NCI-H82 (cell line): ENCODE measurements at places on chromosomes 4 and X.
A peak's percentile ranks its signal among the peaks of the same experiment; 100 is the strongest.

DNA sequence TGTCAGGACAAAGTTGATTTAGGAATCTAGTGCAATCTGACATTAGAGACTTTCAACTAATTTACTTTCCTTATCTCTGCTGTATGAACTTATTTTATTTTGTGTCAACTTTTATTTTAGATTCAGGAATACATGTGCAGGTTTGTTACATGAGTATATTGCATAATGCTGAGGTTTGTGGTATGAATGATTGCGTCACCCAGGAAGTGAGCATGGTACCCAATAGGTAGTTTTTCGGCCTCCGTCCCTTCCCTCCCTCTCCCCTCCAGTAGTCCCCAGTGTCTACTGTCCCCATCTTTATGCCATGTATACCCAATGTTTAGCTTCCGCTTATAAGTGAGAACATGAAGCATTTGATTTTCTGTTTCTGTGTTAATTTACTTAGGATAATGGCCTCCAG, 68.7 kb upstream of the TEX13D start:
- DNase-seq = no peak

GRCh38 chr4:61428950-61429349, 228.8 kb downstream of the ADGRL3 start:
- DNase-seq = no peak

GRCh38 chr4:181853881-181854511, 389.2 kb upstream of the TENM3 start:
- no peak for DNase-seq

- DNase-seq = no peak
These were observed 118.1 kb upstream of the PRR32 start for GRCh38 chrX:126701380-126701779.

- DNase-seq = no peak
These were observed 65.6 kb downstream of the RBPJ start for GRCh38 chr4:26386386-26386785.

DNA sequence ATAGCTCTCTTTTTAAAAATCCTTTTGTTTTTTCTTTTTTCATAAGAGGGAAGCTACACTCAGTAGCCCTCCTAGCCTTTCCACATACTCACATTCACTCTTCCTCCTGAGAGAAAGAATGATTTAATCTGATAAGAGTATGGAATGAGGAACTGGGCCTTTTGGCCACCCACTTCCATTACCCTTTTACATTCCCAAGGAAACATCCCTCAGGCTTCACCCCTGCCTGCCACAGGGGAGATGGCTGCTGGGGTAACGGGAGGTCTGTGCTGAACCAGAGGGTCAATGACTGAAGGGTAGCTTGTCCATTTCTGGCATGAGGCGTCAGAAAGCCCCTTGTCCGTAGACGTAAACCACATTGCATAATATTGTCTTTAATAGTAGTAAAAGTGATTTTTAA, 67.2 kb upstream of the CCSER1 start:
- DNase-seq = no peak

DNA sequence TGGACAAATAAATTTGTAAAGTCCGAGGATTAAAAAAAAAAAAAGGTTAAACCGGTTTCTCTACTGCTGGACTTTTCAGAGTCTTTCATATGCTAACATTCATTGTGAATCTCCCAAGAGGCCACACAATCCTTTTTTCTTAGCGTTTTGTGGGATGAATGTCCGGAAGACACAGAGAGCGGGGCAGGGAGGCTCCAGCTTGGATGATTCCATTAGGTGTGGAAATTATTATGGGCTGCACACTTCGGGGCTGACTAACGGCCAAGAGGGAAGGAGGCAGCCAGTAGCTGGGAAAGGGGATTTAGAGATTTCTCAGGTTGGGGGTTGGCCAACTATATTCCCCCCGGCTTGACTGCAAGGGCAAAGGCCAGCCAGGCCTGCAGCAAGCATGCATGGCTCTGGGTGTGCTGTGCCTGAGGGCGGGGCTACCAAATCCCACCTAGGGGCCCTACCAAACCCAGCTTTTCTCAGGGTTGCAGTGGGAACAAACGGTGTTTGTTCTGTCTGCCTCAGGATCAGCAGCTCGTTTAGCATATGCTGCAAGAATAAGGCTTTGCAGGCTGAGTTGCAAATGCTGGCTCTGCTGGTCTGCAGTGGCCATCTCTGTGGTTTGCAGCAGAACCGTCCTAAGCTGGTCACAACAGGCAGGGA, 28.6 kb downstream of the NYX start:
- DNase-seq = peak; percentile 27

GRCh38 chr4:74319470-74319869, 11.2 kb downstream of the EPGN start:
- no peak for DNase-seq

DNA sequence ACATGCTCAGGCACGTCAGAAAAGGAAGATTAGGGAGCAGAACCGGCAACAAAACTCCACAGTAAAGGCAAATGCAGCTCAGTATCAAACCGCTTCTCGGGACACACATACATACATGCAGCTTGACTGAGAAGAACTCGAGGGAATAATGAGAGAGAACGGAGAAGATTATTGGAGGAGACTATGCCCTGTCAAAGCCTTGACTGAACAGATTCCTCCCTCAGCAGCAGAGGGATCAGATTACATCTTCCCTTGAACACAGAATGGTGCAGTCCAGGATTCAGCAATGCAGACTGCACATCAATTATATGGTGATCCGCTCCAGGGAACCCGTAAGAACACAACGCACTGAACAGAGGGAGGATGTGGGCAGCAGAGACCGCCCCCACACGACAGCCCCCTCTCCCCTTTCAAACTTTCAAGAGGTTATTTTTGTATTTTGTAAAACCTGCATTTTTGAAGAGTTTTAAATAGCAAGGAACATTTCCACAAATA, 183.2 kb downstream of the FBXW7 start:
- peak; percentile 93 for DNase-seq

GRCh38 chr4:48668254-48669017, 111.6 kb downstream of the FRYL start:
- DNase-seq = no peak

GRCh38 chr4:147923854-147924253, 192.0 kb downstream of the ARHGAP10 start:
- no peak for DNase-seq

DNA sequence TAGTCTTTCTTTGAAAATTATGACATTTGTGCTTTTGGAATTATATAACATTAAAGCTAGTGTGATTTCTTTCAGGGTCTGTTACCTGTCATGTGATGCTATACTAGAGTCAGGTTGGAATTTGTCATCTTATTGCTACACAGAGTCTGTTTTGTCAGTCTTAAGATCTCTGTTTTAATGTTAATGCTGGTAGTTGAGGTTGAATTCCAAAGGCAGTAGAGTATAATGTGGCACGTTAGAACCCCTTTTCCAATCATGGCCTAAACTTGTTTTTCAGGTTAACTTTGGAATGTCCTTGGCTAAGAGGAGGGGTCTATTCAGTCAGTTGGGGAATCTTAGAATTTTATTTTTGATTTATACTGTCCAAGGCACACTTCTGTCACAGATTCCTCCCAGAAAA, 258.5 kb downstream of the PABPC4L start:
- DNase-seq = no peak

GRCh38 chrX:132821974-132822633, 136.3 kb downstream of the HS6ST2 start:
- DNase-seq = no peak

- DNase-seq = peak; percentile 1
These were observed 231.9 kb downstream of the STPG2 start for GRCh38 chr4:97911236-97911906.

- no peak for DNase-seq
These were observed 19.2 kb downstream of the NALF2 start for GRCh38 chrX:69523314-69523713.

DNA sequence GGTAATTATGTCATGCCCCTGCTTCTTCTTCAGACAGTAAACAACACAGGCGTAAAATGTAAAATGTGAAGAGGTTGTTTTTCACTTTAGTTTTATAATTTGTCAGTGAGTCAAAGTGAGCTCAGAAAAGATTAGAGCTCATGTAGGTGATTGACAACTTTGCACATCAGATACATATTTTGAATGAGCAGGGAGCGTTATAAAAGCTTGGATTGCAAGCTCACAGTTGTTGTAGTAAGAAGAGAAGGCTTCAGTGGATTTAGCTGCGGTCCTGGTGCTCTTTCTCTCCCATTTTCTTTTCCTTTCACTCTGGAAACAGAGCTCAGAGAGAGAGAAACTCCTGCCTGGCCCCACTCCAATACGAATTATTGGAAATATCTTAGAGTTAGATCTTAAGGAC, 26.4 kb downstream of the MTMR1 start:
- DNase-seq = no peak

DNA sequence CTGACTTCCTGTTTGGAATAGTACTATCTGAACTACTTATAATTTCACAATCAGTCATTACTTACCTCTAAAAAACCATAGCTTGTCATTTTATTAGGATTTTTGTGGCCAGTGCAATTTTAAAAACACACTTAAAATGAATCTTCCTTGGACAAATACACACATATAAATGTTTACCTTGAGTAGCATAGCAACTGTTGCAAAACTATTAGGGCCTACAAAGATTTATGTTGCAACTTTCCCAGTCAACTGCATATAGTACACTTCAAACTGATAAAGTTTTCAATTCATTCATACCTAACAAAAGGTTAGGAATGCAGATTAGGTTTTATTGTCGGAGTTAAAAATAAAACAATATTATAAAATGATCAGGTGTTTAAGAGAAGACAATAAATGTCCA, 193.0 kb downstream of the PDGFC start:
- DNase-seq = no peak

GRCh38 chr4:85805891-85806290, 330.9 kb downstream of the ARHGAP24 start:
- no peak for DNase-seq

GRCh38 chrX:86504297-86504696, 356.0 kb downstream of the DACH2 start:
- DNase-seq = no peak

DNA sequence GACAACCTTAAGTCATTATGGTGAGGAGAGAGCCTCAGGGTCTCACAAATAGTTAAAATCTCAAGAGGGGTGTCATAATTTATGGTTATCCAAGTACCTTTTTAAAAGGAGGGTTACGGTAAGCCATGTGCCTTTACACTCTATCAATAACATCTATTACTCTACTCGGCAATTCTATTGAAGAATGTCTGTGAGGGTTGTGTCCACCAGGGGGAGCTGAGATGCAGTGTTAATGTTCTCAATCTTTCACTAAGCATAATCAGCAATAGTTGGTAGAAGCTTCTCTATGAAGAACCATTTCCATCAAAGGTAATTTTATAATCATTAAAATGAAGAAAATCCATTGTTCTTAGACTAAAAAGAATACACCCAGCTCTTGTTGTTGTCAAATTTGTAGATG, 457.4 kb downstream of the CENPC start:
- peak; percentile 76 for DNase-seq

GRCh38 chr4:1554876-1555265, 129.2 kb downstream of the FAM53A start:
- no peak for DNase-seq

GRCh38 chr4:54173281-54173912, 55.7 kb upstream of the PDGFRA start:
- DNase-seq = no peak

DNA sequence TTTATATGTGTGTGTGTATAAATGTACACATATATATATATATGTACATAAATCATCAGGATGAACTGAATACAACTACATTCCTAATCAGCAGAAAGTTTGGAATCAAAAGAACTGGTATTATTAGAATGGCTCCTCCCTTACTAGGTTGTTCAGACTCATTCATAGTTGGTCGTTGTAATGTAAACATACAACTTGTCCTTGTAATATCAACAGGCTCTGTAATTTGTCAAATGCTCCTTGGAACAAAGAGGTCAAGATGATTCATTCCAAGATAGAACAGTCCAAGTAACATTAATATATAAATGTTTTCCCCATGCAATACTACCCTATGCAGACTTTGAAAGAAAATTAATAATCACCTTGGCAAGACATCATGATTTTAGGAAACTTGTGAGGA, 351.4 kb upstream of the SMIM31 start:
- no peak for DNase-seq

DNA sequence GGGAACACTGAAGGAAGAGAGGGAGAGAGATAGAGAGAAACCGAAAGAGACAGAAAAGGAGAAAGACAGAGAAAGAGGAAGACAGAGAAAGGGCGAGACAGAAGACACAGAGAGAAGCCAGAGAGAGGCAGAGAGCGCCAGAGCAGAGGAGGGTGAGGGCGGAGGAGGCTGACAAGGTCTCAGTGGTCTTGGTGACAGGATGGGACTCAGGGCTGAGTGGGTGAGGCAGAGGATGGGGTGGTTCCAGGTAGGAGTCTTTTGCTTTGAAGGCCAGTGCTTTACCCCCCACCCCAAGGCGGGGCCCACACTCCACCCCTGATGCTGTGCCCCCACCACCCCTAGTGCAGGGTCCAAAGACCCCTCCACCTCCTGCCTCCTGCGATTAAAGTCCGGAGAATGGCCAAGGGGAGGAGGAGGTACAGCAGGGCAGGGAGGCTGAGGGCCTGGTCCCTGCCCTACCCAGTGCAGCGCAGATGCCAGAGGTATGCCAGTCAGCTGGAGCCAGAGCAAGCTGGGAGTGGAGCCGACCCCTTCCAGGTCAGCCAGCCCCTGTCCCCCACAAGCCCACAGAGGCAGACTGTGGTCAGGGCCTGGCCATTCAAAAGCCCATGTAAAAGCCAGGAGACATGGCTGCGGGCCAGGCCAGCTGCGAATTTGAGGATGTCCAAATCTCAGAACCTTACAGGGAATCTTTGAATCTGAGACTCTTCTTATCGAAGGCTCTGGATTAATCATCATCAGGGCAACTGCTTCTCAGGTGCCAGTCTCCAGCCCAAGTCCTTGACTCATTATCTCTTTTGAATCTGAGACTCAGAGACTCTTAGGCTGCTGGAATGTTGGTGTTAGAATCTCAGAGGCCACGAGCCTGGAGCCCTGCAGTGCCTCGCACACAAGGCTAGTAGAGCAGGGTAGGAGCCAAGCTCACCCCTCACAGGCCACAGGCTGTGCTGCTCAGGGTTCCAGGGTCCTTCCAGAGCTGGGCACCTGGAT, 758 bp downstream of the IQSEC2 start:
- no peak for DNase-seq

GRCh38 chr4:48483777-48484493, 792 bp downstream of the SLC10A4 start:
- peak; percentile 53 for DNase-seq

- no peak for DNase-seq
These were observed 131.3 kb downstream of the ARHGAP10 start for GRCh38 chr4:147863111-147863747.

GRCh38 chr4:93722446-93722845, 106.1 kb upstream of the ATOH1 start:
- no peak for DNase-seq

- no peak for DNase-seq
These were observed 20.4 kb downstream of the USP46 start for GRCh38 chr4:52638717-52639116.

- no peak for DNase-seq
These were observed 3.9 kb upstream of the SFRP2 start for GRCh38 chr4:153792618-153793247.

DNA sequence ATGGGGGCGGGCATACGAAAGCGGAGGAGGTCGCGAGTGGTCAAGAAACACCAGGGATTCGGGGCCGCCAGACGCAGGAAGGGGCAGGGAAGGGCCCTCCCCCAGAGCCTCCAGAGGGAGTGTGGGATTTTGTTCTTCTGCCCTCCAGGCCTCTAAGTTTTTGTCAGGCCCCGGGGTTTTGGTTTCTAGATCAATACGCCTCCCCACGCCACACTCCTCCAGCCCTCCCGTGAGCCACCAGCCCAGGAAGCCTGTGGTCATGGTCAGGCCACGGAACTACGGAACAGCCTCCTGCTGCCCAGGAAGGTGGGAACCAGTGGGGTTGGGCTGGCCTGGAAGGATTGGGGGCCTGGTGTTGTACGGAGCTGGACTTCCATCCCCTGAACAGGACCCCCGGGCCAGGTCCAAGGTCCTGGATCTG, 38.4 kb downstream of the CPLX1 start:
- DNase-seq = no peak
